ENCODE measurements at places on chromosomes 6 and 20. TPM values are rescaled to one million over a fixed set of nuclear protein-coding genes. Genes with fewer than 3 reads are reported as not detected.

Gene CST2
- total RNA-seq = not detected

Gene HNF4A
- total RNA-seq = not detected

Gene C20orf202
- not detected for total RNA-seq

Gene GINS1
- 11.4 TPM for total RNA-seq

Gene IP6K3
- 0.45 TPM for total RNA-seq

Gene ANGPT4
- total RNA-seq = not detected

Gene OR12D3
- not detected for total RNA-seq

DNA sequence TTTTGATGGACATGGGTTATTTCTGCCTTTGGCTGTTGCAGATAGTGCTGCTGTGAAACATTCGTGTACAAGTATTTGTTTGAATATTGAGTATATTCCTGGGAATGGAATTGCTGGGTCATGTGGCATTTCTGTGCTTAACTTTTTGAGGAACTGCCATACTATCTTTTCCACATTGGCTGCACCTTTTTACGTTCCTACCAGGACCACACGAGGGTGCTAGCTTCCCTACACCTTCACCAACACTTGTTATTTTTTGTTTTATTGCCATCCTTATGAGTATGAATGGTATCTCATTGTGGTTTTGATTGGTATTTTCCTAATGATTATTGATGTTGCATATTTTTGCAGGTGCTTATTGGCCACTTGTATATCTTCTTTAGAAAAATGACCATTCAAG, 47.8 kb upstream of the PLCG1 start:
- no peak for DNase-seq

DNA sequence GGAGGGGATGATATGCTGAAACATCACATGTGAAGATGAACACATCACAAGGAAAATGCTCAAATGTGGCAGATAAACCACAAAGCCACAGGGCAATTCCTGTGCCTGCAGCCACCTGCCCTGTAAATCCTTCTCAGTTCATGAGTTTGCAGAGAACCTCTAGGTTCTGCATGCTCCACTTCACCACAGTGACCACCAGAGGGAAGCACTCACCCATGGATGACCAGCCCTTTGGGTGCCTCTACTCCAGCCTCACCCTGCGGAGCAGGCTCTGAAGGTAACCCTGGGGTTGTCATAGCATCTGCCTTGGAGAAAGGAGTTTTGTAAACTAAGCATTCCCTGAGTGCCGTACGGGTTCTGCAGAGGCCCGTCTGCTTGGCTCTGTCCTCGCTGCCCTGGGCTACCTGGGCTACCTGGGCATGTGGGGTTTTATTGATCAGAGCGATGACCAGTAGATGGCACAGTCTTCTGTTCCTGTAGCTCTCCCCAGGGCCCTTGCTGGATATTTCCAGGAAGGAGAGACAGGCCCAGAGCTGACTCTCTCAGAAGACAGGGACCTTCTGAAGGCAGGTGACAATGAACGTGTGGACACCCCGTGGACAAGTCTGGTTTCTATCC, 31.7 kb upstream of the CST1 start:
- DNase-seq = no peak

DNA sequence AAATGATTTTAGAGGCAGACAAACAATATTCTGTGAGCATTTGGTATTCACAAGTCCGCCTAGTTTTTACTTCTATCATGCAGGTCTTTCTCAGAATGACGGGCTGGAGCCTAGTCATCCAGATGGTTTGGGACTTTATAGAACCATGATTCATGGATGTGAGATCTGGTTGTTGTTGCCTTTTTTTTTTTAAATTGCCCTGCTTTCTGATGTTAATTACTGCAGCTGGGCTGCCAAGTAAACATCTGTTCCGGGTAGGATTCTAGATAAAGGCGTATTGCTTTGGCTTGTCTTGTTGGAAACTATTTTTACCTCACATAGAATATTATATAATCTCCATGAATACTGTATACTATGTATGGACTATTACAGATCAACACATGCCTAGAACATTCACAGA, 58.1 kb downstream of the RNF217 start:
- DNase-seq = no peak

DNA sequence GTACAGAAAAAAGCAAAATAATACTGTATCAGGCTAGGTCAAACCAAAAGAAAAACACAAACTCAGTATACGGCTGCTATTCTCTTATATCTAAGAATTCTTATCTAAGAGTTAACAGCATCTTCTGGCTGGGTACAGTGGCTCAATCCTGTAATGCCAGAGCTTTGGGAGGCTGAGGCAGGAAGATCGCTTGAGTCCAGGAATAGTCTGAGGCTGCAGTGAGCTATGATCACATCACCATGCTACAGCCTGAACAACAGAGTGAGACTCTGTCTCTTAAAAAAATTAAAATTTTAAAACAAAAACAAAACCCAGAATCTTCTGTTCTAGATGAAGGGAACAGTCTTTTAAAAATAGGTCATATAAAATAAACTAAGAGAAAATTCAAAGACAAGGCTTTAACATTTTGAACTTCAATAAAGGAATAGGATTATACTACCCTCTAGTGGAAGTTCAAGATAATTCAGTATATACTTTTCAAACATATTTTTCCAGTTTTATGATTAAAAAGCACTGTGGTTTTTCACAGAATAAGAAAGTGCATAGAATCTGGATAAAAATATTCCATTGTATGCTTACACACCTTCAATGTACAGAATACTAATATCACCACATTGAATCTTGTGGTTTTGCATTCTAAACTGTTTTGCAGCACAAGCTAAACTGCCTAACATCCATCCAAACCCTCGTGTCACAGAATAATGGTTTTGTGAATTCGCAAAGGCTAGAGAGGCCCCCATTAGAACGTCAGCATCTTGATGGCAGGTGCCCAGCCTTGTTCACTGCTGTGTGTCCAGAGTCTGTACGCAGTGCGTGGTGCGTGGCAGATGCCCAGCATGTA, 39.3 kb downstream of the DTNBP1 start:
- peak; percentile 4 for DNase-seq

DNA sequence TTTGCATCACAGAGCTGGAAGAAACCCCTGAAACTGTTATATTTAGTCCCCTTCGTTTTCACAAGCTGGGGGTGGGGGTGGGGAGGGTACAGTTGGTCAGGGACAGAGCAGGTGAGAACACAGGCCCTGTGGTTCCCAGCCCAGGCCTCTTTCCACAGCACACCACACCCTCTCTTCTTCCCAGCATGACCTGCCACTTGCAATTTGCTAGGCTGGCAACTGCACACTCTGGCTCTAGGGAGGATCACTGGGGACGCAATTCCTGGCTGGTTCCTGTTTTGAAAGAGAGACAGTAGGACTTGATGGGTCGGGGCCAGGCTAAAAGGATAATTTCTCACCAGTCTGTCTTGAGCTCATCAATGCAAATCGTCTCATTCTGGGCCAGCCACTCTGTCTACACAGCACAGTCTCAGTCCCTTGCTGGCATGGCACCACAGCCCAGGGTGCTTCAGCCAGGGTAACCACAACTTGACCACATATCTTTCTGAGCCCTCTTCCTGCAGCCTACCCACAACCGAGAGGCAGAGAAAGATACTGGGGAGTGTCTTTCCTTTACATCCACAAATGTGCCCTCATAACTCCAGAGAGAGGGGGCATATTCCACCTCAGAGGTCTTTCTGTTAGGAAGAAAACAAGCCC, 41.7 kb upstream of the EMILIN3 start:
- DNase-seq = no peak

DNA sequence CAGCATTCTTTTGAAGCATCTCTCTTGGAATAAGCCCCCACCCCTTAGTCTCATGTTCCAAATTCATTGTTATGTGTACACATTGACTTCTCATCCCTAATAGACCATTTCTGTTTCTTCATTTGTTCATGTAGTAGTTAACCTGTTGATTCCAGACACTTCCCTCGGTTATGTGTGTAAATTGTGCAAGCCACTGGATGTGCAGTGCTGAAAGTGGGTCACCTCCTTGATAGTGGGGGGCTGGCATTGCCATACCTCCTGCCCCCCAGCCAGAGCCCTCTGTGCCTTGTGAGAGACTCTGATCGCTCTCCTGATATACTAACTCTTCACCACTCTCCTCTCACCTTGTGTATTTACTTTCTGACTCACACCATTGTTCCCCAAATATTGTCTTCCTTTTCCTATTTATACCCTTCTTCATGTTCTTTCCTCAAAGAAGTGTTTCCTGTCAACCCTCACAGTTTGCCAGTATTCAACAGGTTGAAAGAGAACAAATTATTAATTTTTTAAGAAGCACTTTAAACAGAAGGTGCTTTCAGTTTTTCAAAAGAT, 59.0 kb downstream of the HIVEP1 start:
- DNase-seq = no peak

DNA sequence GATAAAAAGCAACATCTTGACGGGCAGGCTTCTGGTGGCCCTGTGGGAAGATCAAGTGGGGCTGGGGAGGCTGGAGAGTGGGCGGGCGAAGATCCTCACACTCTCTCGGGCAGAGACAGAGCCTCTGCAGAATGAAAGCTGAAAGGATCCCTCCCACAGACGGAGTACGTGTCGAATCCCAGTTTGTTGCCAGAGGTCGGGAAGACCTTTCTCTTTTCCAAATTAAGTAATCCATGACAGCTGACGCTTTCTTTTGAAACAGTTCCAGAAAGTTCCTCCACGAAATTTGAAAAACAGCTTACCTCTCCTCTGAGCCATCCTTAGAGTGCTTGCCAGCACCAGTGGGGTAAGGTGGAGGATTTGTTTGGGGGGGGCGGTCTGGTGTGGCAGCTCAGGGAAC, 155.6 kb upstream of the SMLR1 start:
- DNase-seq = no peak

GRCh38 chr6:126134491-126134890, 148.2 kb downstream of the TRMT11 start:
- DNase-seq = no peak

DNA sequence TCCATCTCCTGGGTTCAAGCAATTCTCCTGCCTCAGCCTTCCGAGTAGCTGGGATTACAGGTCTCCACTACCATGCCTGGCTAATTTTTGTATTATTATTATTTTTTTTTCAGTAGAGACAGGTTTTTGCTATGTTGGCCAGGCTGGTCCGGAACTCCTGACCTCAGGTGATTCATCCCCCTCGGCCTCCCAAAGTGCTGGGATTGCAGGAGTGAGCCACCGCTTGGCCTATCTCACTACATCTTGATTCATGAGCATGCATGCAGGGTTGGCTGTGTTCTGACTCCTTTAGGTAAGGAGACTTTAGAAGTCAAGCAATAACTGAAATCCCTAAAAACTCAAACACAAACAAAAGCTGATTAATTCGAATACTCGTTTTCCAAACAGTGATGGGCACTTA, 80.9 kb downstream of the GJA1 start:
- DNase-seq = peak; percentile 25

GRCh38 chr6:151118461-151119123, 121.2 kb upstream of the AKAP12 start:
- no peak for DNase-seq

- no peak for DNase-seq
These were observed 96.0 kb downstream of the INSM1 start for GRCh38 chr20:20463933-20464374.

DNA sequence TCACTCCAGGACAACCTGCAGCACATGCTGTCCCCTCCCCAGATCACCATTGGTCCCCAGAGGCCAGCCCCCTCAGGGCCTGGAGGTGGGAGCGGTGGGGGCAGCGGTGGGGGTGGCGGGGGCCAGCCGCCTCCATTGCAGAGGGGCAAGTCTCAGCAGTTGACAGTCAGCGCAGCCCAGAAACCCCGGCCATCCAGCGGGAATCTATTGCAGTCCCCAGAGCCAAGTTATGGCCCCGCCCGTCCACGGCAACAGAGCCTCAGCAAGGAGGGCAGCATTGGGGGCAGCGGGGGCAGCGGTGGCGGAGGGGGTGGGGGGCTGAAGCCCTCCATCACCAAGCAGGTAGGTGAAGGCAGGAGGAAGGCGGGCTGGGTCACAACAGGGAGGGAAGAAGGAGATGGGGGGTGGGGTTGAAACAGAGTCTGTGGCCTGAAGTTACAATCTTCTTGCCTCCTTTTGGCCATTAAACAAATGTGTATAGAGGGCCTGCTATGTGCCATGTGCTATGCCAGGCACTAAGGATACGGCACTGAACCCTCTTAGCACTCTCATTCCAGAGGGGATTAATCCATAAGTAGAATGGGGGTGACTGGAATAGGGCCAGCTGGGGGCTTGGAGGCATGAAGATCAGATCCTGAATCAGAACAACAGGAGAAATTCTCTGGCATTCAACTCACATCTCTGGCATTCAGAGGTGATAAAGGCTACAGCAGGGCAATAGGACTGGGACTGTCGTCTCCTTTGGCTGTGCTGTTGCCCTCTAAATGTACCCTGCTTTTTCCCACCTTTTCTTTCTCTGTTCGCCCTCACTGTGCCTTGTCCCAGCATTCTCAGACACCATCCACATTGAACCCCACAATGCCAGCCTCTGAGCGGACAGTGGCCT, 10.5 kb upstream of the ZBTB9 start:
- no peak for DNase-seq

- DNase-seq = no peak
These were observed 1516.9 kb upstream of the DEFB115 start for GRCh38 chr20:29740601-29740950.

DNA sequence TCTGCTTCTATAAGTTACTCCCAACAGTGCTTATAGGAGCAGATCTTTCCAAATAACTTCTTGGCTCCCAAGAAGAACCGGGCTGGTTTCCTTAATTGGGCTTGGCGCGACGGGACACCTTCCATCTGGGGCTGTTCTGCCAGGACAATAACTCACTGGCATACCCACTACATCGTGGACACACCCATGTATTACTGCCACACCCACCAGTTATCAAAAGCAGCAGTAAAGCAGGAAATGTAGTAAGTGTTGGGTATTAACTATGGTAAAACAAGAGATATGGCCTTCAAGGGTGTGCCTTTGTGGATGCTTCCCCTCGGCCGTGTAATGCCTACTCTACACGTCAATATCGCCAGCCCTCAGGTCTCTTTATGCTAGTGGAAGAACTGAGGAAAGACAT, 24.7 kb downstream of the CNKSR3 start:
- DNase-seq = no peak

DNA sequence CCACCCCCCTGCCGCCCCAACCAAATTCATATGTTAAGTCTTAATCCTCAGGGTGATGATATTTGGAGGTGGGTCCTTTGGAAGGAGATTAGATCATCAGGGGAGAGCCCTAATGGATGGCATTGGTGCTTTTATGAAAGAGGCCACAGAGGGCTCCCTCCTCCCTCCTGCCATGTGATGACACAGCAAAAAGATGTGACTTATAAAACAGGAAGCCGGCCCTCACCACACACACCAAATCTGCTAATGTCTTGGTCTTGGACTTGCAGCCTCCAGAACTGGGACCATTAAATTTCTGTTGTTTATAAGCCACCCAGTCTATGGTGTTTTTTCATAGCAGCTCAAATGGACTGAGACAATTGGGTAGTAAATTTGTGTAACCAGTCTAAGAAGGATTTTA, 176.3 kb downstream of the ADGRG6 start:
- peak; percentile 60 for DNase-seq

- no peak for DNase-seq
These were observed 2.7 kb downstream of the OLIG3 start for GRCh38 chr6:137491478-137491877.
